ENCODE measurements at places on chromosomes 16 and 17. TPM values are rescaled to one million over a fixed set of nuclear protein-coding genes. Genes with fewer than 3 reads are reported as not detected.

DNA sequence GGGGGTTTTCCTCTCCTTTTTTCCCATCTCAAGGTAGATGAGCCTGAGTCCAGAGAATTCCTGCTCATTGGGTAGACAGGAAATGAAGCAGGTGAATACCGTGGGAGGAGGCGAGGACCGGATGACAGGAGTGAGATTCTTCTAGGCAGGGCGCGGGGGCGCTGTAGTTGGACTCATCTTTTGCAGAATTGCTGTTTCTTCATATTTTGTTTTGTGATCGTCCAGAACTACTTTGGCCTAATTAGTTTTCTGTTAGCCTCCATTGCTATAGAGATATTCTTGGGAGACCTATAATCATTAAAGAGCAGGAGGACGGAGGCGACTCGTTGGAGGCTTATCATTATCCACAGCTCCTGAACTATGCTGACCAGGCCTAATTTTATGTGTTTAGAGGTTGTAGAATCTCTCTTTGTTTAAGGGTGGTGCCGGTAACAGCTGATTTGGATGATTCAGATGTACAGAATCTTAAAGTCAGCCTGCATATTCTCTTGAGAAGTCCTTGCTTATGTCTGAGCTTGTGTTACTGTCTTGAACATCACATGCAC, 650 bp downstream of the ATP6V0A1 start:
- DNase-seq = peak; percentile 42

Gene C1QTNF8
- total RNA-seq = not detected

DNA sequence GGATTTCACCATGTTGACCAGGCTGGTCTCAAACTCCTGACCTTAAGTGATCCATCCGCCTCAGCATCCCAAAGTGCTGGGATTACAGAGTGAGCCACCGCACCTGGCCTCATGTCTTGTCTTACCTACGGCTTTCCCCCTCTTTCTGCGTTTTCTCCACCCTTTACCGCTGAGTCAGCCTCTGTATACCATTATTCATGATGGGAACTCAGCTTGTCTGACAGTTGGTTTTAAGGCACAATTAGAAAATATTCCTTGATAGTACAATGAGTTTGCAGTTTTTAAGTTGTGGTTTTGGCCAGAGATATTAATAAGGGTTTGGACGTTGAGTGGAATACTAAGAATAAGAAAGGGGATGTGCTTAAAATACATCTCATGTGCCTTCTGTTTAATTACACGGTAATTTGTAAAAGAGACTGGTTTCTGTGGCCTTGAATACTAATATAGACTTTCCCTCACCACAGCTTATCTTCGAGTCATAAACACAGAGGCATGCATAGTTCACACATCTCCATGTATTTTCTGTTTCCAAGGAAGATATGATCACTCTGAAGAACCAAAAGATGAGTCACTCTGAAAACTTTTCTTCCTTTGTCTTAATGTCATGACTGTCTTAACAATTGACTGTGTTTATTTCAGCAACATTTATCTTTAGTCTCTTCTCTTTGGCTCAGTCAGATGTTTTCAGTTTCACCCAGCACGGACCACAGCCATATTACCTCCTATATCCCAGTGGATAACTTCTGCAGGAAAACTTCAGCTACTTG, 54.4 kb downstream of the PITPNC1 start:
- peak; percentile 92 for DNase-seq

- peak; percentile 92 for DNase-seq
Measured at GRCh38 chr17:80791758-80792284, 199.8 kb upstream of the CHMP6 start.

Gene FBXW10B
- total RNA-seq = 0.94 TPM

Gene ZDHHC1
- 4.2 TPM for total RNA-seq

Gene TBX6
- 0.15 TPM for total RNA-seq

- no peak for DNase-seq
Measured at GRCh38 chr17:63701868-63702720, 2.2 kb upstream of the LIMD2 start.
